ENCODE measurements at places on chromosomes 7 and 10.

DNA sequence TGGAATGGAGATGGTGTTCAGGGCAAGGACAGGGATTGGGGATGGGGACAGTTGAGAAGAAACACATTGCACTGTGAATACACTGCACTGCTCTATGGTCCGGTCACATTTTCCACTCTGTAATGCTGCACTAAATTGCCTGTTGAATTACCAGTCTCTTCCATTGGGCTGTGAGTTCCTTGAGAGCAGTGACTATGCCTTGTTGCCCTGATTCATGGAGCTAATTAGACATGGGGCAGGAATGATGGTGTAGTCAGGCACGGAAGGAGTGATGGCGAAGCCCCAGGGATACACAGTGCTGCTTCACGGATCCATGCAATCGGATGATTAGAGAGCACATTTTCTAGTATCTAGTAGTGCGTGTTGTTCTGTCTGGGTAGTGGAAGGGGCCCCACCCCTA lies 25.4 kb upstream of the GPAM start:
- no peak for DNase-seq

GRCh38 chr10:5645944-5646617 lies 20.3 kb downstream of the ASB13 start:
- no peak for DNase-seq

GRCh38 chr7:96342049-96342448 lies 20.2 kb upstream of the SLC25A13 start:
- no peak for DNase-seq

GRCh38 chr7:18429547-18429946 lies 66.0 kb upstream of the HDAC9 start:
- no peak for DNase-seq

DNA sequence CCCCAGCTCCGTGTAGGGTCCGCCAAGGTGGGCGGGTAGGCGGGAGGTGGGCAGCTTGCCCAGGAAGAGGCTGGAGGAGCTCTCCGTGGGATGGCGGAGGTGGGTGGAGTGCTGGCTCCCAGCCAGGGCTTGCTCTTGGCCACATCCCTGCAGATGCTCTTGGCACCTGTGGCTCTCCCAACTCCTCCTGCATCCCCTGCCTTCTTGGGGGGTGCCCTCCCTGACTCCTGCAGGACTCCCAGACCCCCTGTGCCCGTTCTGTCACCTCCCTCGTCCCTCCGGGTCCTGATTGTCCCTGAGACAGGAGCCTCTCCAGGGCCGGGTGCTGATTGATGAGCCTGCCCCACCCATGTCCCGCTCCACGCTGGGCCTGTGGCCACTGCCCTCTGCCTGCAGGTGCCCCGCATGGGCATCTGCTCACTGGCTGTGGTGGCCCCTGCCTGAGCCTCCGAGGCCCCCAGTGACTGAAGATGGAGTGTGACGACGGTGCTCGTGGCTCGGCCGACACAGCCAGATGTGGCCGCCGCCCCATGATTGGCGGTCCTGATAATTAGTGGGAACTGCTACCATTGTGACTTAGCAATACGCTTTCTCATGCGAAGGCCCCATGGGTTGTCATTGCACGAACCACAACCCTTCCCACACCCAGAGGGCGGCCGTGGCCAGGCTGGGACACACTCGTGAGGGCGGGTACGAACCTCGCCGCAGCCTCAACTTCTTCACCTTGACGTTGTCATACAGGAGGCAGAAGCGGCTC lies 23.6 kb downstream of the CFAP46 start:
- DNase-seq: no peak

DNA sequence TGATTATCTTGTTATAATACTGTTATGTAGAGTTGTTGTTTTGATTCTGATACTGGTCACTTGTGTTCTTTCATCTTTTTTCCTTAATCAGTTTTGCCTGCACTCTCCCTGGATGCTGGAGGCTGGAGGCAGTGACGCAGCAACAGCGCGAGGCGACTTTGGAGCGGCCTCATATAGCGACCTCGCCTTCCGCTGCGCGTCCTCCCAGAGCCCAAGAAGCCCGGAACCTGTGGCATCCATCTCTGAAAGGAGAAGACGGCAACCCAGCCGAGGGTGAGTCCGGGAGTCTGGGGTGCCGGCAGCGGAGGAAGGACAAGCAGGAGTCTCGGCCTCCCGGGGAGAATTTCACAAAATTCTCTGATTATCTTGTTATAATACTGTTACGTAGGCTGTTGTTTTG lies 161.2 kb downstream of the ZNF33B start:
- no peak for DNase-seq

GRCh38 chr10:97333601-97334369 lies 744 bp downstream of the FRAT2 start:
- no peak for DNase-seq

GRCh38 chr7:80721883-80722615 lies 83.6 kb downstream of the CD36 start:
- no peak for DNase-seq

- no peak for DNase-seq
Measured at GRCh38 chr7:36188906-36189305, 35.9 kb downstream of the EEPD1 start.

- no peak for DNase-seq
Measured at GRCh38 chr7:41420421-41420820, 282.5 kb downstream of the INHBA start.

DNA sequence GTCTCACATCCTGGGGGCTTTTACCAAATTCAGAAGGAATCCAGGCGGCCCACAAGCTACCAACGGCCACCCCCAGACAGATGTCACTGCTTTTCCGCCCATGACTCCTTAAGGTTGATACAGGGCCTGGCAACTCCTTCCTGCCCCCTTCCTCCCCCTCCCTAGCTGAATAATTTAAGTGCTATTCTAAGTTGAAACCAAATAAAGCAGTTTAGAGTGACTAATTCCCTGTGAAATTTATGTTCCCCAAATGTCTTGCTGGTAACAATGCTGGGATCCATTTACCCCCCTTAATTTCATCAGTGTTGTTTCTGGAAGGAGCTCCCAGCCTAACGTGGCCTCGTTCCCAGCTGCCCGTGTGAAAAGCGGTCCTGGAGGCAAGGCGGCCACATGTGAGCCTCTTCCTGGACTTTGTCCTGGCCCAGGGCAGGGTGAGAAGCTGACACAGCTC lies 109.6 kb downstream of the TMEM130 start:
- no peak for DNase-seq

DNA sequence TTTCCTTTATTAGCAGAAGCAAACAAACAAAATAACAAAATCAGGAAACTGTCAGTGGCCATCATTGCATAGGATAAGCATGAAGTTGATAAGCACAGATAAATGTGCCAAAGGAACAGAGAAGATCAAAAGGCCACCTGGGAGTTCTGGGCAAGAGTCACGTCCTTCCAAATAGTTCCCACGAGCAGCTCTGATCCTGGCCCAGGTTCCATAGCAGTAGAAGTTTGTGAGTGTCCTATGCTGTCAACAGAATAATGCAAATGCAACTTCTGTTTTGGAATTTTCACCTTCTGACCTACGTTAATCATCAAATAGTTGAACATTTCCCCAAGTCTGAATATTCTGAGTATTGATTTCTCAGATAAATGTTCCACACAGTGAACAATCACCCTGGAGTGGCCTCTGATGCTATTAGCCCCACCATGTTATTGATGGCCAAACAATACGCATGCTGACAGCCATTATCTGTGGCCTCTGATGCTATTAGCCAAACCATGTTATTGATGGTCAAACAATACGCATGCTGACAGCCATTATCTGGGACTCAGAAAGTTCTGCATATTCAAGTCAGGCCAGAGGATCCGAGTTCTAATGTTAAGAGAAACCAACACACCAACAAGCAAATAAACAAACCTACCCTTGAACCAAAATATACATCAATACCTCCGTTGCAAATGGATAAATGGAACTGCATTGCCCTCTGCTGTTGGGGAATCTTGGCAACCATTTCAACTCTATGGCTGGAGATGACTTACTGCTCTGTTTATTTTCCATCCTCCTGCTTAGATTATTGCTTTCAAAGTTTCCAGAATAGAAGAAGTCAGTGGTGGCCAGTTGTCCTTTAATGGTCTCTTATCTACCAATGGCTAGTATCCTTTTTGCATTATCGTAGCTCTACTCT lies 63.3 kb downstream of the MRC1 start:
- DNase-seq: peak; percentile 7

GRCh38 chr7:40348126-40348728 lies 213.4 kb downstream of the SUGCT start:
- no peak for DNase-seq

- DNase-seq: no peak
Measured at GRCh38 chr7:12386313-12386740, 17.3 kb downstream of the VWDE start.

DNA sequence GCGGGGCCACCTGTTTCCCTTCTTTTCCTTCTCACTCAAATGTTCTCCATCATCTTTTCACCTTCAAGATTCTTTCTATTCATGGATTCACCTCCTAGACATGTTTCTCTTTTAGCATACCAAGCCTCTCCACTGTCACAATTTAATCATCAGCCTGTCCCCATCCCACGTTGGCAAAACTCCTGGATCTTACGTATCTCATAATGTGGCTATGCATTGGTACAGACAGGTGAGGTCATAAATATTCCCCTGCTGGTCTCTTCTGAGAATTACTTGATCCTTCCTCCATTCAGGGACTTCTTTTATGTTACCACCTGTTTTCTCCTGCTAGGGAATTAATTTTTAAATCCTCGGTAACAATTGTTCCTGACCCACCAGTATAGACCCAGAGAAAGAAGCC lies 262.6 kb upstream of the NEBL start:
- DNase-seq: no peak

GRCh38 chr7:157819455-157819807 lies 482.6 kb downstream of the DNAJB6 start:
- no peak for DNase-seq

DNA sequence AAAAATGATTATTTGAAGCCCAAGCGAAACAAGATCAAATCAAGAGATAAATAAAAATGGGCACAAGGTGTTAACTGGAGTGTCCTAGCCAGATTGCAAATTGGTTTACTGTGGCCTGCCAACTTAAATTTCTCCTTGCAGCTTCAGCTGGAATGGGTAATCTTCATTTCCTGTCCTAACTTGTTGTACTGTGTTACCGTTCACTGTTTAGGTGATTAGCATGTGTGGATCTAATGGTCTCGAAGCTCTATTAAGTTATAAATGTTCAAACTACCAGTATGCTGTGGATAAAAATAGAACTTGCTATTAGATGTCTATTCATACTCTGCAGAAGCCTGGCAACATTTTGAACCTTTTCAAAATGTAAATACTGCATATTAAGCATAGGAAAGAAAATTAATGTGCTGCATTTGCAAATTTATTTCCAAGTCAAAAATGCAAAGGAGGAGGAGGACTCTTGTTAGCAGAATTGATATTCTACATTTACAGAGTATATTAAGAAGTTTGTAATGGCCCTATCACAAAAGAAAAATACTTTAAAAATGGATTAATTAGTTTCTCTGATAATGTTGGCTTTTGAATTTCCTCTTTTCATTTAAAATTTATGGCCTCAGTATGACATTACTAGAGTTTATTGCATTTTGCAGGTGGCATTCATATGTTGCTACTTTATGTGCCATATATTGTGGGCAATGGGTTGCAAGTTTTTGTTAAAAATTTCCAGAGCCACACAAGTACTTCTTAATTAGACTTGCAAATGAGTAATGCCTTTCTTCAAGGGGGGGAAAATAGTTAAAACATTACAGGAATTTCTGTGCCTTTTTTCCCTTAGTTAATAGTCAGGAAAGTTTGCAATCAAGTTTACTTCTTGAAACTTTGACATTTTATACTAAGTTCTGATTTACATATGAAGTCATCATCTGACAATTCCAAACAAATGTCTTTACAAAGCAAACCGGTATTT lies 92.1 kb downstream of the CABCOCO1 start:
- DNase-seq: no peak

DNA sequence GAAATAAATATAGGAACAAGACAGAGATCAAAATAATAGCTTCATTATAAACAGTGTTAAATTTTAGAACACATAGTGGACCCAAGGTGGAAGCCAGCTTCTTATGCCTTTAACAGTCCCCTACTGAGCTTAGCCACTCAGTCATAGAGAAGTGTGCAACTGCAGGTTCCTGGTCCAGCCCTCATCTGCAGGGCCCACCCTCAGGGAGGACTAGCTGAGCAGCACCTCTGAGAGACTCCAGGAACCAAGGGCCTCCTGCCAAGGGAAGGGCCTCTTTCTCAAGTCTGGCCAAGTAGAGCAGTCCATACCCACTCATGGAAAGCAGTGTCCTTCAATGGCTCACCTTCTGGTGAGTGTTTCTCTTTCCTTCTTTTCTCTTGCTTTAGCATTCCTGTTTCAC lies 173.7 kb upstream of the PRPS1L1 start:
- DNase-seq: no peak

All from NCI-H748 treated with DMSO at 0.1 percent for 48 hours (cell line).